ENCODE measurements at places on chromosomes 4 and X.

DNA sequence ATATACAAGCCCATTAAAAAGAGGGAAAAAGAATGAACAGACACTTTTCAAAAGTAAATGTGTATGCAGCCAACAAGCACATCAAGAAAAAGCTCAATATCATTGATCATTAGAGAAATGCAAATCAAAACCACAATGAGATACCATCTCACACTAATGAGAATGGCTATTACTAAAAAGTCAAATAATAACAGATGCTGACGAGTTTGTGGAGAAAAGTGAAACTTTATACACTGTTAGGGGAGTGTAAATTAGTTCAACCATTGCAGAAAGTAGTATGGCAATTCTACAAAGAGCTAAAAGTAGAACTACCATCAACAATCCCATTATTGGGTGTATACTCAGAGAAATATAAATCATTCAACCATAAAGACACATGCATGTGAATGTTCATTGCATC lies 203.0 kb downstream of the ARAP2 start:
- DNase-seq: no peak

- DNase-seq: no peak
Observed at GRCh38 chr4:15832523-15833451, 54.7 kb downstream of the CD38 start.

DNA sequence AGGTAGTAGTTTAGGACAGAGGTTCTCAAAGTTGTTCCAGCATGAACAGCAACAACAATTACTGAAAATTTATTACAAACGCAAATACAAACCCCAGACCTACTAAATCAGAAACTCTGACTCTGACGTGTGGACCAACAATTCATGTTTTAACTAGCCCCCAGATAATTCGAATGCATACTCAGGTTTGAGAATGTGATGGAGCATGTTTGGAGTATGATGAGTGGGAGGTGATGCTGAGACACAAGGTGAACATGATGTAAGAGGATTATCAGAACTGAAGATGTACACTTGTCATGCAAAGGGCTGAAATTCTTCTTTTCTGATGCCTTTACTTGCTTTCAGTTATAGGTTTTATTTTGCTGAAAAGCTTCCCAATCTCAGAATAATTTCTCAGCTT lies 323.0 kb downstream of the INPP4B start:
- no peak for DNase-seq

GRCh38 chr4:1862055-1862911 lies 6.3 kb upstream of the LETM1 start:
- DNase-seq: no peak

DNA sequence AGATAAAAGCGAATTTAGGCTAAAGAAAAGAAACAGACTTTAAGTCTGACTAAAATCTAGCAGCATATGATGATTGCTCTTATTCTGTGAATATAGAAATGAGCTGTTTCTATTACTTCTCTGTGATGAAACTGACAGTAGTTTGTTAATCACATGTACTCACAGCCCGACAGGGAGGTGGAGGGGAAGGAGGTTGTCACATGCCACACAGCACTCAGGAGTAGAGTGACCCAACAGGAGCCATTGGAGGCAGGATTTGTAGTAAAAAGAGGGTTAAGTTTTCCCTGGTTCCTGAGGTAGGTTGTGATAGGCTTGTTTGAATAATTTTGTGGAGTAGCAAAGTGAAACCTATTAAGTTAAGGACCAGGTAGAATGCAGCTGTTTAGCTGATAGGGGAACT lies 495.9 kb downstream of the CENPC start:
- DNase-seq: no peak

- no peak for DNase-seq
Observed at GRCh38 chrX:35098419-35098818, 155.8 kb downstream of the FAM47B start.

DNA sequence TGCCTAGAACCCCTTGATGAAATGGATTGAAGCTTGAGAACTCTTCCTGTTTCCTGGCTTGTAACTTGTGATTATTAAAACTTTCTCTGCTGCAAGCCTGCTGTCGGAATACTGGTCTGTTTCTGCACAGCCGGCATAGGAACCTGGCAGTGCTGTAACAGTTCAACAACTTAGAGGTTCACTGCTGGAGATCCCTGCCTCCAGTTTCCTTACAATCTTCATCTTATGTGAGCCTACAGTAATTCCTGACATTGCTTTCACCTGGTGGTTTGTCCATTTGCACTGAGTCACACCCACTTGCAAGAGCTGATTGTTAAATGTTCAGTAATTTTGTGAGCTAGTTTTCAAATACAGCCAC lies 1.3 kb upstream of the SEPSECS start:
- no peak for DNase-seq

GRCh38 chrX:135437867-135438733 lies 16.4 kb downstream of the SMIM10L2A start:
- DNase-seq: no peak

GRCh38 chr4:159856451-159856850 lies 753.6 kb downstream of the RAPGEF2 start:
- DNase-seq: no peak

DNA sequence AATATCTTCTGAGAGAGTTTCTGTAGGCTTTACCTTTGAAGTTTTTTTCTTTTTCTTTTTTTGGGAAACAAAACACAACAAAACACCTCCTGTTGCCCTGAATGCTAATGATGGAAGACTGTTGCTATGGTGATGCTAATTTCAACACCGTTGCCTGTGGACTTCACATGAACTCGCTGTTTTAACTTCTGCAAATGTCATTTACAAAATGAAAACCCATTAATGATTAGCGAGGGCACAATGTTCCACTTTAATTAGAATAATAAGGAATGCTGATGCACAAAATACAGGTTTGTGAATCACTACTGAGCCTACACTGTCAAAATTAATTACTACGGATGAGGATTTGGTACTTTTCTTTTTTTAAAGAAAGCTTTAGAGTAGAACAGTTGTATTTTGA lies 227.1 kb upstream of the FTHL17 start:
- DNase-seq: no peak

- DNase-seq: no peak
Observed at GRCh38 chr4:142719854-142720541, 126.1 kb downstream of the INPP4B start.

DNA sequence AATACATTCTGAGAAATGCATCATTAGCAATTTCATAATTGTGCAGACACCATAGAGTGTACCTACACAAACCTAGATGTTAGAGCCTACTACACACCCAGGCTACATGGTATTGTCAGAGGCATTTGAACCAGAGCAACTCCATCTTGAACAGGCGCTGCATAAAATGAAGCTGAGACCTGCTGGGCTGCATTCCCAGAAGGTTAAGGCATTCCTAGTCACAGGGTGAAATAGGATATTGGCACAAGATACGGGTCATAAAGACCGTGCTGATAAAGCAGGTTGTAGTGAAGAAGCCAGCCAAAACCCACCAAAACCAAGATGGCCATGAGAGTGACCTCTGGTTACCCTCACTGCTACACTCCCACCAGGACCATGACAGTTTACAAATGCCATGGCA lies 116.4 kb downstream of the LARP7 start:
- DNase-seq: no peak

DNA sequence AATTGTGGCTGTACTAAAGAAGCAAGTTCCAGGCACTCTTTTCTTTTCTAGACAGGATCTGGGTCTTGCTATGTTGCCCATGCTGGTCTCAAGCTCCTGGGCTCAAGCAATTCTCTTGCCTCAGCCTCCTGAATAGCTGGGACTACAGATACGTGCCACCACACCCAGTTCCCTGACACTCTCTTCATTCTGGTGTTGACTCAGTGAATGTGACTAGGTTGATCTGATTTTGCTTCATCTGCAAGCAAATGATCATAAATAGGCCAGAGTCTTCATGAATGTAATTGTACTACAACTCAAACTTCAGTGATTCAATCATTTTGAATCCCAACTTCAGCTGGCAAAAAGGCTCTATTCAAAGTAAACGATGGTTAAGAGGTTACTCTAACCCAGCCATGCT lies 78.5 kb downstream of the APBB2 start:
- no peak for DNase-seq

- no peak for DNase-seq
Observed at GRCh38 chr4:156749426-156750403, 221.9 kb downstream of the PDGFC start.

- no peak for DNase-seq
Observed at GRCh38 chr4:39928538-39928937, 49.2 kb downstream of the PDS5A start.

DNA sequence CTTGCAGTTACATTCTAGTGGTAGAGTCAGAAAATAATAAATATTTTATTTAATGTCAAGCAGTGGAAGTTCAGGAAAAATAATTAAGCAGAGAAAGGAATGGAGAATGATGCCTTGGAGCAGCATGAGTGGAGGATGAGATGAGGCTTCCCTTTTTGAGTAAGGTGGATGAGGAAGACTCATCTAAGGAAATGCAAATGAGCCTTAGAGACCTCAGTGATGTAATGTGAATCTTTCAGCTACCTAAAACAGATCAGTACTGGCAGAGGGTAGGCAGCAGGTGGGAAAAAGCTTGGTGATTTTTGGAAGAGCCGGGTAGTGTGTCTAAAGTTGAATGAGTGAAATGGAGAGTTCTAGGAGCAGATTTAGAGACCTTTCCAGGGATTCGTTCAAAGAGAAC lies 118.2 kb downstream of the GRID2 start:
- no peak for DNase-seq

DNA sequence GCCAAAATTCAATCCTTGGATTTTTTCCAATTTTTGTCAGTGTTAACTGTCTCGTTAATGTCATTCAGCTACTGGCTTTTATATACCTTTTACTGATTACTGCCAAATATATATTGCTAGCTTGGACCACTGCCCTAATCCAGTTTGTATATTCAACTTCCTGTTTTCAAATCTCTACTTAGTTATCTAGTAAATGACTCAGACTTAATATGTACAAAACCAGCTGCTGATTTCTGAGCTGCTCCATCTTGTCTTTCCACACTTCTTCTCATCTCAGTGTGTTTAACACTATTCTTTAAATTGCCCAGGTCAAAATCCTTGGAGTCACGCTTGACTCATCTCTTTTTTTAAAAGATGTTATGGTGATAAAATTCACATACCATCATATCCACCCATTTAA lies 1196.7 kb downstream of the RAPGEF2 start:
- DNase-seq: no peak

- no peak for DNase-seq
Observed at GRCh38 chrX:93637591-93637990, 35.8 kb downstream of the NAP1L3 start.

GRCh38 chrX:109347632-109348031 lies 134.3 kb downstream of the GUCY2F start:
- DNase-seq: no peak
